Sigmoid colon (tissue), 7 donors: ENCODE measurements at places on chromosomes 13 and 19.

DNA sequence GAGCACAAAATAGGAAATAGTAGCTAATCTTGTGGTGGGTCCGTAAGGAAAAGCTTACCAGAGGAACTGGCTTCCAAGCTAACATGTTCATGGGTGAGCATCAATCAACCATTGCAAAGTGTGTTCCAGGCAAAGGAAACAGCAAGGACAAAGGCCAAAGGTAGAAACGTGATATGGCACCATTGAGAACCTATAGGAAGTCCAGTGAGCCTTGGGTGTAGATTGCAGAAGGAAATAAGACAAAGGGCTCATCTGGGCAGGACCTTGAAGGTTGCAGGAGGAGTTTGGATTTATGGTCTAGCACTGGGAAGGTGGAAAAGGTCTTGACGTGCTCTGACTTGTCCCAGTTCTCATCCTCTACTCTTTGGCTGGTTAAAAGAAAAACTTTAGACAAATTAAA, 22.3 kb downstream of the CYP2B6 start:
- no peaks in the 10 kb centered on the region for H3K36me3 ChIP-seq
- H3K27ac ChIP-seq, result no peak overlapping the region

GRCh38 chr13:49998714-49999624, 2.1 kb downstream of the TRIM13 start:
- no peaks in the 10 kb centered on the region for H3K27me3 ChIP-seq
- DNase-seq, result no peak
- H3K4me3 ChIP-seq, result no peak overlapping the region
- peak overlapping the region; percentile 100 for H3K27ac ChIP-seq
- H3K4me1 ChIP-seq, result peaks cover 64% of the 10 kb centered on the region
- no peaks in the 10 kb centered on the region for H3K36me3 ChIP-seq

DNA sequence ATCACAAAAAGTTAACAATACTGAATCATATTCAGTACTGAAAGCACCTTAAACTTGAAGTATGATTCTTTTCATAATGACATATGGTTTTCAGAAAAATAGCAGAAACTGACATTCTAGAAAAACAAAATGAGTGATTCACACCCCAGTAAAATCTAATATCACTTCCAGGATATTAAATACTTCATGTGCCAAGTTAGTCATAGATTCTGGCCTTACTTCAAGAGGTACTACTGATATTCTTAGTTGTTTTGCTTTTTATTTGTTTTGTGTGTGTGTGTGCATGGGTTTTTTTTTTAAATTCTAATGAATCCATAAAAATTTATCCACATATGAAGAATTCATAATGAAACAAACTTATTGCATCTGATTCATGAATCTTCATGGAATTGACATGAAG, 207.9 kb upstream of the UFM1 start:
- H3K27ac ChIP-seq, result no peak overlapping the region
- H3K27me3 ChIP-seq, result no peaks in the 10 kb centered on the region
- no peak overlapping the region for H3K4me3 ChIP-seq
- no peak for DNase-seq
- H3K4me1 ChIP-seq, result no peaks in the 10 kb centered on the region

DNA sequence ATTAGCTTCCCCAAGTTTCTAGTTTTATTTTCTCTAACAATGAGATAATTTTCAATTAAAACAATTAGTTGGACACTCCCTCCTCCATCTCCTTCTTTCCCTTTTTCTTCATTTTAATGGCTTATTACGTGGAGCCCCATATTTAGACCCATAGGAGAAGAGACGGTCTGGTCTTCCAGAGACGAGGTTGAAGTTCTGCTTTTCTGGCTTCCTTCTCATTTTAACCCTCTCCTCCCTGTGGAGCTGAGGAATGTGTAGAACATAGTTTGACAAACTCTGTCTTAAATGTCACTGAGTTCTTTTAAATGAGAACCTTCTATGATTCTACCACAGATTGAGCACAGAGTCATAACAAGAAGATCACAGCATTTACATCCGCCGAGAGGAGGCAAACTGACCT, 86.8 kb downstream of the EDNRB start:
- H3K27me3 ChIP-seq, result no peaks in the 10 kb centered on the region
- H3K4me3 ChIP-seq, result no peak overlapping the region
- no peak for DNase-seq
- H3K4me1 ChIP-seq, result peaks cover 4% of the 10 kb centered on the region
- no peak overlapping the region for H3K27ac ChIP-seq

DNA sequence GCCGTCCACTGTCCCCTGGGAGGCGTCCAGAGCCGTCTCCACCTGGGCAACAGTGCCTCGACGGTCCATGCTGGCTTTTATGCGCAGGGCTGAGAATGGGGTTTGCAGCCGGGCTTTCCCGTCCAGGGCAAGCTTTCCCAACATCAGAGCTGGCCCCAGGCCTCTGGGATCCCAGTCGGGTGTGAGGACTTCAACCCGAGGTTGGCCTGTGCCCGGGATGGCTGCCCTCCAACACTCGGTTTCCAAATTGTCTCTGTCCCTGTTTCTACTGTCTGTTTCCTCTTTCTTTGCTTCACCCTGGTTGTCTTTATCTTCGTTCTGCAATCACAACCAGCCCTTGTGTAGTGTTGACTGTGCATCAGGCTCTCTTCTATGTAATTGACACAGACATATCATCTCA, at the start of gene IFNL4:
Gene IFNL4, minus strand, starts transcription at position 51 of the 400 bp plus-strand sequence.
- no peak for DNase-seq
- H3K27ac ChIP-seq, result no peak within 1 kb of the TSS
- H3K27me3 ChIP-seq, result peaks cover 22% of the 10 kb centered on the region
- H3K4me1 ChIP-seq, result peaks cover 11% of the 10 kb centered on the region
- H3K36me3 ChIP-seq, result no peaks in the 10 kb centered on the region

GRCh38 chr19:41325947-41326706, 16.2 kb downstream of the CCDC97 start:
- H3K4me1 ChIP-seq, result peaks cover 57% of the 10 kb centered on the region
- peaks cover 33% of the 10 kb centered on the region for H3K36me3 ChIP-seq
- no peaks in the 10 kb centered on the region for H3K27me3 ChIP-seq
- H3K4me3 ChIP-seq, result peak overlapping the region; percentile 19
